ENCODE measurements at places on chromosomes 4 and X.

- DNase-seq, result no peak
Observed at GRCh38 chr4:69782651-69783310, 22.4 kb upstream of the SULT1B1 start.

DNA sequence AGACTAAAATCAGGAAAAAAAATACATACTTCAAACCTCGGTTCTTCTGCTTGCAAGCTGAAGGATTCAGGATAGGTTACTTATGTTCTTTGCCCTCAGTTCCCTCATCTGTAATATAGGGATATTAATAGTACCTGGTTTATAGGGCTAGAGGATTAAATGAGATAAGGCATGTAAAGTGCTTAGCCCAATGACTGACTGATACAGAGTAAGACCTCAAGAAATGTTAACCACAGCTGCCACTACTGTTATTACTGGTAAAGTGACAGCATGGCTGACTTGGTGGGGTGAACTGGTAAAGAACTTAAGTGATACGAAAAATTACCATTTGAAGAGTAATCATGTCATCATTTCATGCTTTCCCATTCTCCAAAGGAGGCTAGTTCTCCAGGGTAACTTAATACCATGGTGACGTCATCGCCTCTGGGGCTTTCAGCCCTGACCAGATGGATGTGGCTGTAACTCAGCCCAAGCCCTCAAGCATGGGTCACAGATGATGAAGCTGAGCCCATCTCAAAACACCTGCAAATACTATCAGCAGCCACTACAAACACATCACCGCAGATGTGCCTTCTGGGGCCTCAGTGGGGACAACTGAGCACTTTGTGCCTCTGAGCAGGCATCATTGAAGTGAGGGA lies 44.5 kb upstream of the SCML1 start:
- DNase-seq, result no peak

GRCh38 chr4:11139871-11140270 lies 288.8 kb downstream of the HS3ST1 start:
- no peak for DNase-seq

GRCh38 chr4:172962564-172963353 lies 205.9 kb upstream of the GALNT7 start:
- DNase-seq, result no peak

GRCh38 chr4:182923366-182923765 lies 6.2 kb upstream of the DCTD start:
- no peak for DNase-seq

GRCh38 chrX:136626237-136626636 lies 21.7 kb upstream of the CD40LG start:
- no peak for DNase-seq

- no peak for DNase-seq
Observed at GRCh38 chr4:160514126-160514525, 1411.2 kb downstream of the RAPGEF2 start.

- DNase-seq, result no peak
Observed at GRCh38 chr4:122895336-122895995, 26.9 kb downstream of the NUDT6 start.

DNA sequence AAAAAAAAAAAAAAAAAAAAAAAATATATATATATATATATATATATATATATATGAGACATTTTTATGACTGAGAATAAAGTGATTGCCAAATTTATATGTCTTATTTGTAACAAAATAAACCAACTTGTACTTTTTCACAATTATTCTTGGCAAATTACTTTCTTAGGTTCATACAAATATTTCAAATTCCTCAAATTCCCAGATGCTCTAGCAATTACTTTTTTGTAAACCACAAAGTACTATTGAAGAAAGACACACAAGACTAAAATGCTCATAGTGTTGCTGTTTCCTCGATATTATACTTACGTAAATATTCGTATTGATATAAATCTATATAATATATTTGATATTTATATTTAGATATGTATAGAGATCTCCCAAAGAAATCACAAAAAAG lies 390.0 kb downstream of the FAT4 start:
- no peak for DNase-seq

- DNase-seq, result no peak
Observed at GRCh38 chrX:65635378-65635777, 32.1 kb upstream of the MSN start.

GRCh38 chr4:186780291-186781031 lies 56.8 kb upstream of the FAT1 start:
- DNase-seq, result no peak

DNA sequence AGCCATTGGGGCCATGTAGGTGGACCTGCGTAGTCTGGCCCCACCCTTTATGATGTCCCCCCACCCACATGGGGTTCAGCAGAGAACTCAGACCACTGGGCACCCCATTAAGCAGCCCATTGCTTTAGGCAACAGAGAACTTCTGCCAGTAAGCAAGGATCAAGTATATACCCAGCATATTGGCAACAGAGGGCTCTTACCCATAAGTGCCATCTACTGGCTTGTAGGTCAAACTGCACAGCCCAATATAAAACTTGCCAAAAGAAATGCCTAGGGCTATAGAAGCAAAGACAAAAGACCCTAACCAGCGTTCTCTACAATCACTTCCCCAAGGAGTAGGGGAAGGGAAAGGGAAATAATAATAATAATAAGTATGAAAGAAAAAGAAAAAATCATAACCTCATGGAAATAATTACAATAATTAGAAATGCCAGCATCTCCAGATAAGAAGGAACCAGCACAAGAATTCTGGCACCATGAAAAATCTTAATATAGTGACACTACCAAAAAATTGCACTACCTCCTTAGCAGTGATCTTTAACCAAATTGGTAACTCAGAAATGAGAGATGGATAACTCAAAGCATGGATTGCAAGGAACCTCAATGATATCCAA lies 1090.7 kb downstream of the FAT4 start:
- DNase-seq, result no peak

DNA sequence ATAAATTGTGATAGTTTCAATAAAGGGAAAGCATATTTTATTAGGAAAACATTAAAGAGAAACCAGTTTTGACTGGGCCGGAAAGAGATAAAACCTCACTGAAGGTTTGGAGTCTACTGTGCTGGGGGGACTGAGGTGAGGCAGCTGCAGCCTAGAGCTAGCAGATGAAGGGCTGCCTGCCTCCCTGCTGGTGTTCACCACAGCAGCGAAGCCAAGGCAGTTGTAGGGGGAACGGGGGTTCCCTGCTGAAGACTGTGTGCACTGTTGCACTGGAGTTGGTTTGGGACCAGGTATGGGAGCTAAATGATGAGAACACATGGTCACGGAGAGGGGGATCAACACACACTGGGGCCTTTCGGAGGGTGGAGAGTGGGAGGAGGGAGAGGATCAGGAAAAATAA lies 546.5 kb upstream of the SMIM31 start:
- no peak for DNase-seq

DNA sequence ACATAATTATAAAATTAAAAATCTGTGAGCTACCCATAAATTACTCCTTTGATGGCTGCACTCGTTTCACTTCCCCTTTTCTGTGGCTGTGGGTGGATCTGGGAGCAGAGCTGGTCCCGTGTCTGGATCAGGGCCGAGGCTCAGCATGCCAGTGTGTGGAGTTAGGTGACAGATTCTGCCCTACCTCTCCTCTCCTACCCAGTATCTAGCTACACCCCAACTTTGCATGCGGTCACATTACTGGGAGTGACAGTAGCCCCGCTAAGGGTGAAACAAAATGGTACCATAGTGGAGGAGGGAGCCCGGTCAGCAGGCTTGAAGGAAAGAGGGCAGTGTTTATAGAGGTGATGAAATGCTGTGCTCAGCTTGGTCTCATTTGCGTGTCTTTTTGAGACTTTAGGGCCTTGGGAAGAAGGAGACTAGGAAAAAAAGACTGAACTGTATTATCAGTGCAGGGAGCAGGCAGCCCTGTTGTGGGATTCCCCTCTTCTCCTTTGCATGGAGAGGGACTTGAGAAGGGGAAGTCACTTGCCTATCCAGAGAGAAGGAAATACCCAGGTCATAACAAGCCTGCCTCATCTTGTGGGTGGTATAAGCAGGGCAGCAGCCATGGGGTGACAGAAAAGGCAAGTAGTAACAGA lies 48.4 kb downstream of the ARHGAP10 start:
- DNase-seq, result no peak

- DNase-seq, result no peak
Observed at GRCh38 chr4:72457158-72457557, 111.9 kb downstream of the ADAMTS3 start.

DNA sequence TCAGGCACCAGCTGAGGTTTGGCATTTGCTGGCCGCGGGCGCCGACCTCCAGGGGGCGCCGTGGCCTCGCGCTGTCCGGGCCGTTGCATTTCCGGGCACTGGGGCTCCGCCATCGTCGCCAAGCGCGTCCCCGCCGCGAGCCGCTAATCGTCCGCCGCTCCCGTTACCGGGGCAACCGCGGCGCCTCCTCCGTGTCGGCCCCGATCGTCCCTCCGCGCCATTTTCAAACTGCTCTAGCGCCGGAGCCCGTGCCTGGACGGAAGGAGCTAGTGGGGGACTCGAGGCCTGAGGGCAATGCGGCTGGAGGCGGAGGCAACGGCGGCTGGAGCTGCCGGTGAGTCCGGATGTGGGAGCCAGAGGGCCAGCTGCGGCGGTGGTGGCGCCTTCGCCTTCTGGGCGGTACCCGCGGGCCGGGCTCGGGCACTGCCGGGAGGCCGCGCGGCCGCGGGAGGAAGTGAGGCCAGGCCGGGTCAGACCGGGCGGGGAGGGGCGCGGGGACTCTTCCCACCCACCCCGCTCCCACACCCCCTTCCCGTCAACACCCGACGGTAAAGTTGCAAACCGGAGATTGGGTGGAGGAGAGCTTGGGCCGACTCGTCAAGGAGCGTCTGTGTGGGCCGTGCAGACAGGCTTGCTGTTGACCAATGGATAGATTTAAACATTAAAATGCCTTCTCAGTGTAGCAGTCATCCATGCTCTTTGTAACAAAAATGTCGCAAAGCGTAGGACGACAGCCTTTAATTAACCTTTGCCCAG lies at the start of gene CEP135:
CEP135 (plus strand) TSS at position 220 of the 756 bp plus-strand sequence. CDS start 3,186 bp downstream, outside the sequence.
- DNase-seq, result peak; percentile 82

GRCh38 chr4:144507311-144508101 lies 138.4 kb upstream of the HHIP start:
- DNase-seq, result no peak

- no peak for DNase-seq
Observed at GRCh38 chrX:20383477-20383876, 116.8 kb upstream of the RPS6KA3 start.

GRCh38 chrX:136639506-136640176 lies 8.3 kb upstream of the CD40LG start:
- DNase-seq, result no peak

- DNase-seq, result no peak
Observed at GRCh38 chr4:48223633-48224295, 45.9 kb downstream of the TEC start.

- no peak for DNase-seq
Observed at GRCh38 chr4:83138946-83139345, 24.4 kb upstream of the PLAC8 start.

DNA sequence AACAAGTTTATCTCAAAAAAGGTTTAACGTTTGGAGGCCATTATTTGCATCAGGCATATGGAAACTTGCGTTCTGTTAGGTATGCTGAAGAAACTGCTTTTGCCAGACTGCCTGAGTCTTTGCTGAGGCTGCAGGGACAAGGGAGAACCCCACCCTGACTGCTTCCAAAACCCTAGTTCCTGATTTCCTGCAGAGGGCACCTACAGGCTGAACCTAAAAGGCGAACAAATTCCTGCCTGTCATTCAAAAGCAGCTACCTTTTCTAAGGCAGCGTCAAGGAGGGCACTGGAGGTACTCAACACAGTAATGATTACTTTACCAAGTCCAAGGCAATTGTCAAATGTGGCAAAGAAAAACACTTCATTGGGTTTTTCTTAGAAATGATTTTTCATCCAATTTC lies 578 bp upstream of the CORIN start:
- no peak for DNase-seq

DNA sequence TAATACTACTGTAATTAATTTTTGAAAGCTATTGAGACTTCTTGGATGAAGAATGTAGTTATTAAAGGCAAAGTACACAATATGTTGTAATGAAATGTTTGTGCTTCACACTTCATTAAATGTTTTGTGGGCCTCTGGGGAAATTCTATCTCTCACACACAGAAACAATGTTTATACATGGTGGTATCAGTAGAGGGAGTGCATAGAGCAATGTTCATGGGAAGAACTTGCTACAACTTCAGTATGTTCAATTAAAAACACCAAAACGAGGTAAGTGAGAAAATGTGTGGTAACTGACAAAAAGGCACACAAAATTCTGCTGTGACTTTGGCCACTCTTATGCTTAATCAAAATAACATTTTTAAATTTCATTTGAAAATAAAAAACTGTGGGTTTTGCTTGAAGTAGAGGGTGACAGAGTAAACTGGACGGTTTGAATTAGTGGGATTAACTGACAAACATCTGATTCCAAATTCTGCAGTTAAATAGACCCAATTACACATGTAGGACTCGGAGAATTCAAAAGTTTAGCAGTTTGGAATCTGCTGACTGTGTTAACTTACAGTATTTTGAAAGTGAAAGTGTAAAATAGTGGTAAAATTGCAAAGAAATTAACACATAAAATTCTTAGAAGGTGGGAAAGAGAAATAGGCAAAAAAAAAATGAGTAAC lies 111.4 kb upstream of the TTC29 start:
- no peak for DNase-seq

DNA sequence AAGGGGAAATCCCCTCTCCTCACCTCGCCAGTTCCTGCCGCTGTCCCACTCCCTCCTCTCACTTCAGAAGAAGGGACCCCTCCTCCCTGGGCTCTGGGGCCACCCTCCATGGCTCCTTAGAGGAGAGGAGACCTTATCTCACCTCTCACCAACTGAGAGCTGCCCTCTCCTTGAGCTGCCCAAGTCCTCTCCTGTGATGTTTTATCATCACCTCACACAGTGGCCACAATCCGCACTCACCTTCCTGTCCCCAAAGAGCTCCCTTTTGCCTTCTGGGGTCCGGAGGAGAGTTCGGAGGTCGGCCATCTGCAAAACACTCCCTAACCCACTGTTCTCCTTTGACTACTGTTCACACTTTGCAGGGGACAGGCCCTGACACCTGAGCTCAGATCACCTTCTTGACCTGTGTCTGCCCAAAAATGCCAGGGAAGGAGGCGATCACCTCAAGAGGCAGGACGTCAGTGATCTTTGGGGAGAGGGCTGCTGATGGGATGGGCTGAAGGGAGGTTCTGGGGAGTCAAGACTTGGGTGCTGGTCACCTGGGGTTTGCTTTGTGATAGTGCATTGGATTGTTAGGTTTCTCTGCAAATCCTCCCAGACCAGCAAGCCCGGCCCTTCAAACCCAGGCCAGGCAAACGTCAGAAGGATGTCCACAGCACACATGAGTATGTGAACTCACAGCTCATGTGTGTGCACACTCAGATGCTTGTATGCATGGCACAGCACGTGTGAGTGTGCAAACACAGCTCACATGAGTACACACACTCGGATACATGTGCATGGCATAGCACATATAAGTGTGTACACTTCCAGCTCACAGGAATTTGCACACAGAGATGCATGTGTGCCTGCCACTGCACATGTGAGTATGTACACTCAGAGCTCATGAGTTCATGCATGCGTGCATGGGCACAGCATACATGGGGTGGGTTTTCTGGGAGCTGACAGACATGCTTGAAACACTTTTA lies 41.8 kb downstream of the HTRA3 start:
- DNase-seq, result no peak

DNA sequence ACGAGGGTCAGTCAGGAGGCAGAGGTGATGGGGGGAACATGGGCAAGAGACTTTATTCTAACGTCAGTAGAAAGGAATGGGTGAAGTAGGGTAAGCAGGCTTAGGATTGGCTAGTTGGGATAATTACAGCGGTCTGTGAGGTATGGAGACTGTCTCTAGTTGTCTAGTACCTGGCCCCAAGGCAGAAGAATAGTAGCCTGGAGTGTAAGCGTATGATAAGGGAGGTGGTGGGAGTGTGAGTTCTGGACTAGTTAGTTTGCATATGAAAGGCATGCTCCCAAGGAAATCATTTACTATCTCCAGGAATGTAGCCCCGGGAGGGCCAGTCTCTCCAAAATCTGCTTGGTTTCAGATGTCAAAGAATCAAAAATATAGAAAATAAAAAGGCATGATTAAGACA lies 219.6 kb upstream of the ANXA3 start:
- no peak for DNase-seq

All from stimulated activated CD4-positive, alpha-beta T cell treated with anti-CD3 and anti-CD28 coated beads, TNF-alpha, amount 100 ng/mL, for 24 hours (primary cell).